ENCODE measurements at places on chromosomes 2 and 18.

DNA sequence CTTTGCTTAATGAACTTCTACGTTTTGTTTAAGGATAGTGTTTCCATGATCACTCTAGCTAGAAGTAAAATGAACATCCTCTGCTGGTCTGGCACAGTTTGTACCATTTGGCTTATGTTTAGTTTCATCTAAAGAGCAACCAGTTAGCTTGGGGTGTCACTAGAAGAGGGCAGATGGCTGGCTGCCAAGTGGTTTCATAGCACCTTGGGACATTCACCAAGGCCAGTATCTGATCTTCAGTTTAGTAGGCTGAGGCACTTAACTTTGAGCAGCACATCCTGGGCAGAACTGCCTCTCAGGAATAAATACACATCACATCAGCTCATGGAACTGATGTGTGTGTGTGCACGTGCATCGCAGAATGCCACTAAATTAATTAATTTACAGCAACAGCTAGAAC is 68.4 kb downstream of the NXPH2 start:
- no peaks in the 10 kb centered on the region for H3K36me3 ChIP-seq
- no peaks in the 10 kb centered on the region for H3K4me1 ChIP-seq
- no peak overlapping the region for H3K4me3 ChIP-seq
- H3K27ac ChIP-seq, result no peak overlapping the region

DNA sequence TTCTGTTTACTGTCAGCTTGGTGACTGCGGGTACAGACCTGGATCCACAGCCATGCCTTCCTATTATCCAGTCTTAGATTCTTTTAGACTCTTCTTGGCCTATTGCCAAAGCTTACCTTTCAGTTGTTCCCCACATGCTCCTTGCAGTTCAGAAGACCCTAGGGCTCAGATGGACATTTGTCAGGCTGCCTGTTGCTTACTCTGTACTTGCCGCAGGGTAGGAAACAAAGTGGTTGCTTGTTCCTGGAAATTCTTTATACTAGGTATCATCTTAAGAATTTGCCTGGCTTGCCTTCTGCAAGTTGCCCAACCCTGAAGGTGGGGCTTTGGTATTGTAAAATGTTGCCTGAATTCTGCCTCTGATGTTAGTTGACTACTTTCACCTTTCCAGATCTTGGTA is 24.4 kb downstream of the CD28 start:
- peaks cover 53% of the 10 kb centered on the region for H3K4me1 ChIP-seq
- H3K4me3 ChIP-seq, result peak overlapping the region; percentile 13
- peak overlapping the region; percentile 49 for H3K27ac ChIP-seq
- H3K27me3 ChIP-seq, result no peaks in the 10 kb centered on the region
- peaks cover 63% of the 10 kb centered on the region for H3K36me3 ChIP-seq

- H3K4me3 ChIP-seq, result no peak overlapping the region
- DNase-seq, result no peak
- H3K27me3 ChIP-seq, result no peaks in the 10 kb centered on the region
- H3K27ac ChIP-seq, result no peak overlapping the region
- H3K4me1 ChIP-seq, result peaks cover 21% of the 10 kb centered on the region
- peaks cover 12% of the 10 kb centered on the region for H3K36me3 ChIP-seq
These were observed 37.1 kb downstream of the BCL2L11 start for GRCh38 chr2:111157798-111158197.

DNA sequence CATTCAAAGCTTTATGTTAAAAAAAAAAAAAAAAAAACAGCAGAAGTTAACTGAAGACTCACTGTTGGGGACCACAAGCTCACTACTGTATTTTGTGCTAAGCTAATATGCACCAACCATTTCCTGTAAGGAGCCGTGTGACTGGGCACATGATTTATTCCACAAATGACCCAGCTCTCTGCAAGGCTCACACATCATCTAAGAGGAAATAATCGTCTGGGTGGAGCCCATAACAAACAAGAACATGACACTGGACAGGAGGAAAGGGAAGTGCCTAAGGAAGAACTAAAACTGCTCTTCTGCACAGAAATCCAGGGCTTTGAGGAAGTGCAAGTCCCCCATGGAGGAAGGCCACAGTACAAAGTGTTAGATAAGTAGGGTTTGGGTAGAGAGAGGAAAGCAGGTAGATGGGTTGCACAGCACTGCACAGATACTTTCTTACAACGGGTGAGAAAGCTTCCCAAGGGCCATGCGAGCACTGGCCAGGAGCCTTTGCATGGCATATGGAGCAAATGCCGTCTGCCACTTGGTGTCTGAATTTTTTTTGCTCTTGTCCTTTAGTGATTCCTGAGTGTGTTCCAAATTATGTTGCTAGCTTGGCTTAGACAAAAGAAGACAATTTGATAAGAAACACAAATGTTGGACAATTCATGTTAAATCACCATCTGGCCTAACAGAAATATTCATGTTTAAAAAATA is 24.4 kb downstream of the NFE2L2 start:
- H3K27ac ChIP-seq, result peak overlapping the region; percentile 85
- peak overlapping the region; percentile 63 for H3K4me3 ChIP-seq
- DNase-seq, result peak; percentile 31
- peaks cover 51% of the 10 kb centered on the region for H3K36me3 ChIP-seq
- peaks cover 41% of the 10 kb centered on the region for H3K4me1 ChIP-seq

GRCh38 chr2:29050591-29050990 is 23.7 kb downstream of the PCARE start:
- H3K4me1 ChIP-seq, result peaks cover 5% of the 10 kb centered on the region
- H3K4me3 ChIP-seq, result no peak overlapping the region
- H3K27me3 ChIP-seq, result no peaks in the 10 kb centered on the region
- peaks cover 20% of the 10 kb centered on the region for H3K36me3 ChIP-seq

DNA sequence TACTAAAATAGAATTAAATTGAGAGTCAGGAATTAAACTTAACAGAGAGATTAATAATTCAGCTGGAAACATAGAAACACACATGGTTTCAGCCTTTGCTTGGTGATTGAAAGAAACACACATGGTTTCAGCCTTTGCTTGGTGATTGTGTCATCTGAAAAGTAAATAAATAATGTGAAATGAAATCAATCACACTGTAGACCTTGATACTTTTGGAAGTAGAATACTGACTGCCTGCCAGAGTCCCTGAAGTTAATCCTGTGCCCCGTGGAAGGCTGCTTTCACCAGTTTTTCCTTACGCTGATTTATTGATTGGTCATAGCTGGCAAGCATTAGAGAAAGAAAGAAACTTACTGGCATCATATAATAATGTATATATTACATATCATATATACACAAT is 1252.7 kb upstream of the FAM98A start:
- no peak for DNase-seq
- H3K27ac ChIP-seq, result no peak overlapping the region
- no peaks in the 10 kb centered on the region for H3K4me1 ChIP-seq
- H3K27me3 ChIP-seq, result no peaks in the 10 kb centered on the region
- H3K36me3 ChIP-seq, result no peaks in the 10 kb centered on the region
- no peak overlapping the region for H3K4me3 ChIP-seq

- no peak overlapping the region for H3K27ac ChIP-seq
- no peak overlapping the region for H3K4me3 ChIP-seq
- peaks cover 18% of the 10 kb centered on the region for H3K27me3 ChIP-seq
- no peak for DNase-seq
These were observed 37.1 kb downstream of the TACR1 start for GRCh38 chr2:75162259-75162658.

DNA sequence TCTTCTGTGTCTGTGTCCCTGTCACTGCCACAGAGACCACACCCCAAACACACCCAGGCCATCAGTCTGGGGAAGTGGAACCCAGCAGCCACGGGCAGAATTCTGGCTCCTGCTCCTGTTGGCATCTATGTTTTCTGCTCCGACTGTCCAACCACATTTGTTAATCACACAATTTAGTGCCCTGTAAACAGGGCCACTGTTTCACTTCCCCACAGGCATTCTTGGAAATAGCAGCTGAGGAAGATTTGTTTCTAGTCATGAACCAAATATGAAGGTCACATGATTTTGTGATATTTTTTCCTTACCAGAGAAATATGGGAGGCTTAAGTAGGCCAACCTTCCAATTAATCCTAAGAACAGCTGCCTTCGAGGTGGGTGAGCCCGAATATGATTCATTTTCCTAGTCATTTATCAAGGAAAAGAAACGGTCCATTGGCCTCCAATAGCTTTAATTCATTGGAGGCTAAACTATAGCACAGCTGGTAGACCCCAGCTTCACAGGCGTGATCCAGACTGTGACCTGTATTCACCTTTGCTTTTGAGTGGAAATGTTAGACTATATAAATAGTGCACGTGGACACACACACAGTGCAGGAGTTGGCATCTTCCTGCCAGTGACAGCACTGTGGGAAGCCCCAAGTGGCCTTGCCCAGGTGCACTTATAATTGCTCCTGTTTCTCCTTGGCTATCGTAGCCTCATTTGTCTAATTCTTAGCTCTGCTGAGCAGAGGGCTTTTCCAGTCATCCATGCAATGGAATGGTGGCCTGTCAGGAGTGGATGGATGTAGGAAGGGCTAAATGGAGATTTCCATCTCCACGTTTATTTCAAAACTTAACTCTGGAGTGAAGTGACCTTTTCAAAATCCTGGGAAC is 267.9 kb downstream of the LPIN1 start:
- H3K27ac ChIP-seq, result no peak overlapping the region
- DNase-seq, result no peak
- no peak overlapping the region for H3K4me3 ChIP-seq
- peaks cover 96% of the 10 kb centered on the region for H3K27me3 ChIP-seq
- no peaks in the 10 kb centered on the region for H3K4me1 ChIP-seq

- peaks cover 58% of the 10 kb centered on the region for H3K4me1 ChIP-seq
- peak overlapping the region; percentile 98 for H3K27ac ChIP-seq
- peaks cover 24% of the 10 kb centered on the region for H3K36me3 ChIP-seq
- peak; percentile 64 for DNase-seq
- H3K4me3 ChIP-seq, result peak overlapping the region; percentile 83
These were observed 18.7 kb upstream of the DUSP2 start for GRCh38 chr2:96163768-96164429.

DNA sequence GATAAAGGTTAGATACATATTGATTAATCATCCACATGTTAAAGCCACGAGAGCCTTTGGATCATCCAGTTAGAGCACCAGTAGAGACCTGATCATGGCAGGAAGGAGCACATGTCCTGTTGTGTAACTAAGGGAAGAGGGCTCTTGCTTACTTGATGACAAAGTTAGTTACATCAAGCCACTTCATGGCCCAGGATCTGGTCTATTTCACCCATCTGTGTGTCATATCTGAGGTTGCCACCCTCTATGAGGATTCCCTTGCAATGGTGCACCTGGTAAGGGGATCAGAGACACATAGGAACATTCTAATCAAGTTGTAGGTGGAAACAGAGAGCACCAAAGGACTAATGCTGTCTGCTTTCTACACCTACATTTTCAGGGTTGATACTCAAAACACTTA is 6.7 kb downstream of the ANKAR start:
- DNase-seq, result no peak
- H3K27ac ChIP-seq, result no peak overlapping the region
- peaks cover 29% of the 10 kb centered on the region for H3K4me1 ChIP-seq
- H3K4me3 ChIP-seq, result no peak overlapping the region

DNA sequence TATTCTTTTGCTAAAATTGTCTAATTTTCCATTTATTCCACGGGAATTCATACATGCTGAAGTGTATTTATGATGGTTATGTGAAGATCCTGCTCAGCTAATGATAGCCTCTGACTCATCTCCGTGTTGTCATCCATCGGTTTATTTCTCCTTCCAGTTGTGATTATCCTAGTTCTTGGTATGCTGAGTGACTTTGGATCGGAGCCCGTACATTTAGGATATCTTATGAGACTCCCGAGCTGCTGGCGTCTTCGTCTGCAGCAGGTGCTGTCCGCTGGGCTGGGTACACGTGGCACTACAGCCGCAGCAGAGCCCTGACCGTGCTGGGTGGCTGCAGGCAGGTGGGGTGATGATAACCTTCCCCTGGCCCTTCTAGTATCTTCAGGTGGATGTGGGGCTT is 40.1 kb upstream of the GALR1 start:
- peaks cover 34% of the 10 kb centered on the region for H3K4me1 ChIP-seq
- peak overlapping the region; percentile 98 for H3K27ac ChIP-seq
- no peaks in the 10 kb centered on the region for H3K27me3 ChIP-seq
- H3K4me3 ChIP-seq, result peak overlapping the region; percentile 90

GRCh38 chr2:133286326-133286922 is 281.8 kb downstream of the NCKAP5 start:
- no peaks in the 10 kb centered on the region for H3K36me3 ChIP-seq
- H3K4me3 ChIP-seq, result no peak overlapping the region
- no peak overlapping the region for H3K27ac ChIP-seq
- no peaks in the 10 kb centered on the region for H3K4me1 ChIP-seq
- DNase-seq, result no peak
